ENCODE measurements at places on chromosomes 5 and 9. TPM values are rescaled to one million over a fixed set of nuclear protein-coding genes. Genes with fewer than 3 reads are reported as not detected.

DNA sequence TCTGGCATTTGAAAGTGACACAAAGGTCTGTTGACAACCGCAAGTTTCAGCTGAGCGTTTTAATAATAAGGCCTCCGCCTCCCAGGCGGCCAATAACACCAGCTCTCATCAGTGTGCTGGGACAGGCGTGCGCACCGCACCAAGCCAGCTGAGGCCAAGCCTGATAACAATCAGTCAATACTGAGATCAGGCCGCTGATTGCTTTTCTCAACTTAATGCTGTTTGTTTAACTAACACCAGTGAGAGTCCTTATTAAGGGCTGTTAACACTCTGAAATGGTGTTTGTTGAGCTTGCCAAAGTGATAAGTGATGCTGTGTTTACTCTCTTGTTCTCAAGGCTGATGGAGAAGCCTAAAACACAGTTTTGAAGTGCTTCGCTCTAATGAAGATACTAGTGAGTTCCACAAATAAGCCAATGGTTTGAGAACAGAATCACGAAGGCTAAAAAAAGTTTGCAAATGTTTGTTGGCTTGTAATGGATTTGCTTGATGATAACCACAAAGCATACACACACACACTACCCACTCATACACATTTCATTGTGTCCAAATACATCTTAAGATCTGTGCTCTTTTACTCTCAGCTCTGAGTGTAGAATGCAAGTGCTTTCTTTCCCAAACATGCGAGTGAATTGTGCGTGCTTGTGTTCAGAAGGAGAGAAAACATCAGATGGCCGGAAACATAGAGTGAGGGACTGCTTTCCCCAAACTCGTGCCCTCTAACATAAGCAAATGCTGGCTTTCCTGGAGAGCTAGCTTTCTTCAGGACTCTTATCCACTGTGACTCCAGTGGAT lies 330.4 kb upstream of the KLF4 start:
- peak; percentile 20 for DNase-seq

Gene ACTBL2
- polyA plus RNA-seq = not detected

Gene PCDHGA10
- polyA plus RNA-seq = 1.2 TPM

- DNase-seq = no peak
These were observed 26.8 kb downstream of the PAEP start for GRCh38 chr9:135588371-135588770.

GRCh38 chr5:130397132-130397531 lies 492.9 kb downstream of the CHSY3 start:
- no peak for DNase-seq

DNA sequence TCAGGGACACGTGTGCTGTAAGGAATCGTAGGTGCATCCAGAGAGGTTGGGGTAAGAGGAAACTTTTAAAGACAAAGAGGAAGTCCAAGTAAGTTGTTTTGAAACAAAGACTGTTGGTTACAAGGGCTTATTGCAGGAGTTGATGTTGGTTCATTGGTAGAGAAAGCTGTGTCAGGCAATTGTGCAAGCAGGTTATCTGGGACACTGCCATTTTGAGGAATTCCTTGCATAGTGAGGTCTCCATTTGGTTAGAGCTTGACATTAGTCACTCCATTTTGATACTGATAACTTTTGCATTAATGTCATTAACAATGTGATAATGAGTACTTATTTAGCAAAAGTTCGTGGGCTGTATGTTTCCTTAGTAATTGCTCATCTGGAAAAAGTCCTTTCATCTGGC lies 24.9 kb downstream of the CNOT6 start:
- no peak for DNase-seq

DNA sequence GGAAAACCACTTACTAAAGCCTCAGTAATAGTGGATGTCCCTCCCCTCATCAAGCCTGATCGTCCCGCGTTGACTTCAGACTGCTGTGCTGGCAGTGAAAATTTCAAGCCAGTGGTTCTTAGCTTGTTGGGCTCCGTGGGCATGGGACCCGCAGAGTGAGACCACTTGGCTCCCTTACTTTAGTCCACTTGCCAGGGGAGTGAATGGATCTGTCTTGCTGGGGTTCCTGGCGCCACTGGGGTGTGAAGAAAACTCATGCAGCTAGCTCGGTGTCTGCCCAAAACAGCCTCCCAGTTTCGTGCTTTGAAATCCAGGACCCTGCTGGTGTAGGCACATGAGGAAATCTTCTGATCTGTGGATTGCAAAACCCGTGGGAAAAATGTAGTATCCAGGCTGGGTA lies 480.0 kb upstream of the IZUMO3 start:
- no peak for DNase-seq

- DNase-seq = peak; percentile 42
These were observed 304.4 kb upstream of the KIF2A start for GRCh38 chr5:62001640-62002039.

DNA sequence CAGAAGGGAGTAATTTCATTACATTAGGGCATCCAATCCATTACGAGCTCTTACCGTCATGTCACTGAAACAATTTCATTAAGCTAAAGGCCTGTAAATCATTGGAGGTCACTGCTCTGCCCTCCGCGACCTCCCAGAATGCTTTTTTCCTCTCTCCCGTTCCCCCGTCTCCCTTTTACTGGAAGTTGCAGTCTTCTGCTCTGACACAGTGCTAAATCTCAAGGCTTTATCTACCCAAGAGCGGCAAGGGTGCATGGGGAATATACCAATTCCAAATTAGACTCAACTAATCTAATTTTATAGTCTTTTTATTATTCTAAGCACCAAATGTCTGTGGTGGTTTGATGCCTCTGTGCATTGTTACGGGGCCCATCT lies 265.7 kb upstream of the PANK3 start:
- DNase-seq = no peak

- DNase-seq = no peak
These were observed 45.6 kb downstream of the NKD2 start for GRCh38 chr5:1054018-1054798.

Gene AGXT2
- polyA plus RNA-seq = 0.81 TPM

Gene GFI1B
- polyA plus RNA-seq = 1.4 TPM

Gene F2R
- 2.4 TPM for polyA plus RNA-seq

DNA sequence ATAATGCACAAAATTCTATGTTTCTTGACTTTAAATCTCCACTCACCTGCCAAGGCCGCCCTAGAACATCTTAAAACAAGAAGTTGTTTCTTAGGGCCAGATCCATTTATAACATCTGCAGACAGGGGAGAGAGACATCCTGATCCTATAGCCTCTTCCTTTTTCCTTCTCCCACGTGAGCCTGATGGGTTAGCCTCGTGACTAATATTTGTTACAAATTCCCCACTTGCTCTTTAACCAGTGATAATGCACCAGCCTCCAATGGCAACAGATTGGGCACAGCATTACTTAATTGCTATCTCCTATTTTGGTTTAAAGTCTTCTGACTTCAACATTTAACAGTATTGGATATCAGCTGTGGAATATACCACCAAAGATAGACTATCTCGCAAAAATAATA lies 196.5 kb downstream of the GADD45G start:
- DNase-seq = no peak

Gene KIF12
- 151 TPM for polyA plus RNA-seq

- no peak for DNase-seq
These were observed 212.0 kb downstream of the RAB3C start for GRCh38 chr5:58794875-58795274.

- no peak for DNase-seq
These were observed 1399.2 kb upstream of the CDH6 start for GRCh38 chr5:29794141-29794787.

Gene EQTN
- polyA plus RNA-seq = 0.30 TPM

DNA sequence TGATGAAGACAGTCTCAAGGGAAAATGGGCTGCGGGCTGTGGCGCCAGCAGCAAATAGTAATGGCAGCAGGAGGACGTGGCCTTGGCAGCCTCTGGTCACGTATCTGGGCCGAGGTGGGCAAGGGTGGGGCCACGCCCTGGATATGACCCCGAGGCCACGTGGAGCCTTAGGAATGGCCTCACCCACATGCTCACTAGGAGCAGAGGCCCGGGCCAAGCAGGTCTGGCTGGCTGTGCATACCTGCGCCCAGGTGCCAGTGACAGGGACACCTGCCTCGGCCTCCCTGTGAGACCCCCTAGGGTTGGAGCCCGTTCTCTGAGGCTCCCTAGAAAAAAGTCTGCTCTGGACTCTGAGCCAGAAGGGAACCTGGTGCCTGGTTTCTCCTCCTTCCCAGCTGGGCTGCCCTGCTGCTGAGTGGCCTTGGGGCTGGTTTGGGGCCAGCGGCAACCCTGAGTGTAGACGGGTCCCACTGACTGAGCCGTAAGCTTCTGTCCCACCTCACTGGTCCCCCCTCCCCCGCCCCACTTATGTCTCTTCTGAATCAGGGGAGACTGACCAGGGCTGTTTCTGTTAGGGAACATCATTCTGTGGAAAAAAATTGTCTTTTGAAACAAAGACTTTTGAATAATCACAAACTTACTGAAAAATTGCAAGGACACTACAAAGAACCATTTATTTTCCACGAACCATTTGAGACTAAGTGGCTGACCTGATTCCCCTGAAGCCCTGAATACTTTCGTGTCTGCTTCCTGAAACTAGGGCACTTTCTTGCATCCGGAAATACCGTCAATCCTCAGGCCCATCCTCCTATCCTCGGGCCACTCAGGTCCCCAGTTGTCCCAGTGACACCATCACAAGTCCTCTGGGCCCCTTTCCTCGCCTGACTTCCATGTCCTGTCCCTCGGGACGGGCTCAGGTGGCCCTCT lies 60.8 kb downstream of the WNK2 start:
- peak; percentile 61 for DNase-seq

- DNase-seq = no peak
These were observed 38.3 kb downstream of the EQTN start for GRCh38 chr9:27258662-27259061.

- DNase-seq = no peak
These were observed 36.3 kb upstream of the STX17 start for GRCh38 chr9:99870126-99870525.

Gene IQGAP2
- 125 TPM for polyA plus RNA-seq

DNA sequence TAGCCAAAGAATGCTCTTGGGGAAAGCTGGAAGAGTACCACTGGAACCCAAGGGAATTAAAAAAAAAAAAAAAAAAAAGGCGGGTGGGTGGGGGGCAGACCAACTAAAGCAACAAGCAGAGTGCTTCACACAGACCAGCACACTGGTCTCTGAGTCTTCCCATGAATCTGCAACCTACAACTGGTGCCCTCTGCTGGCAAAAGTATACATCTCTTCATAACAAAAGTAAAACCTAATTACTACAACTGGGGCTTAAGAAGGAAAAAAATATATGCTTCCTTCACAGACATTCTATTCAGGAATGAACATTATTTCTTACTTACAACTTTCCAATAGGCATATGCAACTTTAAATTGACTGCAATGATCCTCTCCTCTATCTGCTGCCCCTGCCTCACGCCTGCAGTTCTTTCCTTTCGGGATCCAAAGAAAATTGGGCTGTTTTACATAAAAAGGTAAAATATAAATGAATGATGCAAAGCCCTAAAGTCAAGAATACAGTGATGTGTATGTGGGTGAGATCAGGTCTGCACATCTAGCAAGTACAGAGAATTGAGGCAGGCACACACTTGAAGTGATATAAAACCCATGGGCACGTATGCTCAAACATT lies 7.2 kb upstream of the KLHL3 start:
- DNase-seq = peak; percentile 84

- peak; percentile 76 for DNase-seq
These were observed 83.9 kb upstream of the GRAMD2B start for GRCh38 chr5:126339215-126339805.

Gene CHSY3
- 2.0 TPM for polyA plus RNA-seq

Gene HTR1A
- not detected for polyA plus RNA-seq

DNA sequence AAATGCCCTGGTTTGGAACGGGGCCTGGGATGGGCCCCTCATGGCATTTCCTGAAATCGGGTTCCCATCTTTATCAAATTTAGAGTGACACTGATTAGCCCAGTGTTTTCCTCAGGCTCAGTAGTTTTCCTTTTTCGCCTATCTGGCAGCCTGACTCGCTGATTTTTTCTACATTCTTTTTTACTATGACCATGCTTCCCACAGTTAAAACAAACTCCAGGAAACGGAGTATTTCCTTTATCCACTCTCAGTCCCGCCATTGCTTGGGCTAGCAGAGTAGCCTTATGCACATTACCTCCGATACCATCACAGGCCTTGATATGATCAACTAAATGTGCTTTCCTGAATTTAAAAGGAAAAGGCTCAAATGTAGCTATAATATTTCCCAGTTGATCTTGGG lies 5.5 kb downstream of the OR1Q1 start:
- DNase-seq = no peak

DNA sequence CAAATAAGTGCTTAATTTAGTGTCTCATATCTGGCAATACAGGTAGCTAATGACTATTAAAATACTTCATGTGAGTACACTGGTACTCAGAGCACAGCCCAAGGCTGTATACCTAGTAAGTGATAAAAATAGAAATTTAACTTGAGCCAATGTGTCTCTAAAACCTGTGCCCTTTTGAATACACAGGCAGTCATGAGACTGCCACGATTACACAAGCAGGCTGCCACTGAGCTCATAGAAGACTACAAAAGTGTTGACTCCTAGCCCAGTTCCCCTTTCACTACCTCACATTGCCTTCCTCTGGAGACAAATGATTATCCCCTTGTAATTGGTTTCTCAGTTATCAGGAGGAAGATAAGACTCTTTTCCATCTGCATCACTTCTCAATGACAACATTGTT lies 66.3 kb upstream of the PAPPA start:
- DNase-seq = no peak

Gene TAF11L3
- not detected for polyA plus RNA-seq

DNA sequence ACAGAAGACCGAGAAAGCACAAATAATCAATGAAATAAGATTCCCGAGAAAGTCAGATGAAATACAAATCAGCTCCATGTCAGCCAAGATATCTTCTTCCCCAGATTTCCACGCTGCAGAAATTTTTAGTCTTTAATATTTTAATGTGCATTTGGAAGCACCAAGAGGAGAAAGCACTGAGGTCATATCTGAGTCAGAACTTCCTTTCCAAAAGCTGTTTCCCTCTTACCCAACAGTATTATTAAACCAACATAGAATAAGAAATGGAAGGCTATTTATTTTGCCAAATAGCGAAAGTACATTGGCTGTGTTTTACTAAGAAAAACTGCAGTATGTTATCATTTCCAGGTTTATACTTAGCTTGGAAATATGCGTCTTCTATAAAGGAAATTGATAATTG lies 772.1 kb upstream of the CDH9 start:
- DNase-seq = no peak

Gene CER1
- polyA plus RNA-seq = not detected

Gene SLCO4C1
- polyA plus RNA-seq = not detected

GRCh38 chr9:84600739-84601138 lies 68.8 kb upstream of the NTRK2 start:
- no peak for DNase-seq

GRCh38 chr9:98356326-98356725 lies 100.9 kb upstream of the TBC1D2 start:
- DNase-seq = no peak

- no peak for DNase-seq
These were observed 75.0 kb downstream of the GCNT1 start for GRCh38 chr9:76534026-76534425.

Gene TMEM215
- polyA plus RNA-seq = not detected

Gene C5orf46
- not detected for polyA plus RNA-seq
